ENCODE measurements at places on chromosomes 1 and 21.

- DNase-seq = no peak
Observed at GRCh38 chr21:42047821-42048613, 23.1 kb upstream of the UMODL1 start.

GRCh38 chr1:3019516-3020051 lies 1.7 kb upstream of the ACTRT2 start:
- no peak for DNase-seq

DNA sequence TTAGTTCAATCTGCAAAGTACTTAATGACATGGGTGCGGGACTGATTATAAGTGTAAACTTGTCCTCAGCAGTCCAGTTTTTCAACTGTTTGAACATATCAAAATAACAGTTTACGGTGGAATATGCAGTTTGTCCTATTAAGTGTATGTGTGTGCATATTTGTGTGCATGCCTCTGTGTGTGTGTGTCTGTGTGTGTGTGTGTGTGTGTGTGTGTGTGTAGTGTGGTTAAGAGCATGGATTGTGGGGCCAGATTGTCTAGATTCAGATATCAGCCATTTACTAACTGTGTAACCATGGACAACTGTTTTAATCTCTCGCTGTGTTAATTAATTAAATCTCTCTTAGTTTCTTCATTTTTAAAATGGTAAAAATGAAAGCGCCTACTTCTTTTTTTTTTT lies 39.0 kb downstream of the NEXN start:
- no peak for DNase-seq

GRCh38 chr1:17145648-17146047 lies 26.4 kb upstream of the PADI2 start:
- no peak for DNase-seq

DNA sequence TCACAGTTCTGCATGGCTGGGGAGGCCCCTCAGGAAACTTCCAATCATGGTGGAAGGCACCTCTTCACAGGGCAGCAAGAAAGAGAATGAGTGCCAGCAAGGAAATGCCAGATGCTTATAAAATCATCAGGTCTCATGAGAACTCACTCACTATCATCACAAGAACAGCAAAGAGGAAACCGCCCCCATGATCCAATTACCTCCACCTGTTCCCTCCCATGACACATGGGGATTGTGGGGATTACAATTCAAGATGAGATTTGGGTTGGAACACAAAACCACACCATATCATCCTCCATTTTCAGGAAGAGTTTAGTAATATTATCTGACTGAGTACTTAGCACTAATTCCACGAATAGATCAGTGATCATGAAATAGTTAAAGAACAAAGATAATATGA lies 244.2 kb downstream of the LMO4 start:
- DNase-seq = no peak

DNA sequence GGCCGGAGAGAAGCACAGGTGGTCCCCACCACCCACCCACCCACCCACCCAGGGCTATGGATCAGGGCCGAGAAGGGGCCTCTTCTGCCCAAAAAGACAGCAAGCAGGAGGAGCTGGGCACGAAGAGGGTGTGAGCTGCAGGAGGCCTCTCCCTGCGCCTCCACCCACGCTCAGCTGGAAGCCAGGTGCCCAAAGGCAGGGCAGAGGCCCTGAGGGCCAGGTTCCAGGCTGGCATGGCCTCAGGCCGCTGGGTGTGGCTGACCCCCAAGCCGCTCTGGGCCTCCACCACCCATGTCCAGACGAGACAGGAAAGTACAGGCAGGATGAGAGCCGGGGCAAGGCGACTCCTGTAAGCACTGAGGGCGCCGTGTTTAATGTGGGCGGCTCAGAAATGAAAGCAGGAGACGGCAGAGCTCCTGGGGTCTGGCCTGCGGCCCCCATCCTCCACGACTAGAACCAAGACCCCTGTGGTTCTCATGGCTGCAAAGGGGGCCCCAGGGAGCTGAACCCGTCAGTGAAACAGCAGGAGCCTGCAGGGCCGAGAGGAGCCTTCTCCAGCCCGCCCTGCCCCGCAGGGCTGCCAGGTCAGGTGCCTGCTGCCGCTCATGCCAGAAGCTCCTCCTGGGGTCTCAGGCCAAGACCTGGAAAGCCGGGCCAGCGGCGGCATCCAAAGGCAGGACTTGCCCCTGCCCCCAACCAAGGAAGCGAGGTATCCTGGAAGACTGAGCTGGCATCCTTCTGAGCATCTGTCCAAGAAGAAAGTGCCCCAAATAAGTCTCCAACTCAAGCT lies 56.0 kb downstream of the MEGF6 start:
- DNase-seq = no peak

GRCh38 chr1:2314273-2314802 lies 77.0 kb downstream of the MORN1 start:
- DNase-seq = no peak

DNA sequence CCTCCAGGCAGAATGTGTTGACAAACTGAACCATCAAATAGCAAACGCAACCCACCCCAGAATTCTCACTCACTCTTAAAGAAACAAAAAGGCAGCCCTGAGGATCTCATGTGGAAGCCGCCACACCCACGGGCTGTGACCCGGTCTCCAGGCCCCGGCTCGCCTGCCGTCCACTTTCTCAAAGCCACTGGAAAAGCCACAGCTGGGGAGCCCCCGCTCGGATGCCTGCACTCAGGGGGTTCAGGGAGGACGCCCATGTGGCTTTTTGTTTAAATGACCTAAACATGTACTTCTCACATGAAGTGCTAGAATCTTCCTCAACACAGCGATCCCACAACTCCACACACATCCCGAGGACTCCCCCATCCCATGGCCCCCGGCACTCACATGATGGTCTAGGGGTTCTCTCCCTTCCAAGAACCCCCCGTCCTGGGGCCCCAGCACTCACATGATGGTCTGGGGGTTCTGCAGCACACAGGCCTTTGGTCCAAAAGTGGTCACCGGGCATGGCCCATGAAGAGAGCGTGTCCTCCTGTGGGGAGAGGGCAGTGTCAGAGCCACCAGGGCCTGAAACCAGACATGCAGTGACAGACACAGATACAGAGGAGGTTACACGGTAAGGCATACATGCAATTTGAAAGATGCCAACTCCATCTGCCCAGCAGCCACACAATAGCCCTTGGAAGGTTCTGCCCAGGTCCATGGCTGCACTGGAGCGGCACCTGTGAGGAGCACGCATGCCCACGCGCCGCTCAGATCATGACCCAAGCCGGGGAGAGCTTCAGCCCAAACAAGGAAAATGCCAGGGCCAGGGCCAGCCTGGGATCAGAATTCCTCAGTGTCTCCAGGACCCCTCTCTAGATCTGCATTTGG lies 16.5 kb downstream of the NADK start:
- DNase-seq = no peak

DNA sequence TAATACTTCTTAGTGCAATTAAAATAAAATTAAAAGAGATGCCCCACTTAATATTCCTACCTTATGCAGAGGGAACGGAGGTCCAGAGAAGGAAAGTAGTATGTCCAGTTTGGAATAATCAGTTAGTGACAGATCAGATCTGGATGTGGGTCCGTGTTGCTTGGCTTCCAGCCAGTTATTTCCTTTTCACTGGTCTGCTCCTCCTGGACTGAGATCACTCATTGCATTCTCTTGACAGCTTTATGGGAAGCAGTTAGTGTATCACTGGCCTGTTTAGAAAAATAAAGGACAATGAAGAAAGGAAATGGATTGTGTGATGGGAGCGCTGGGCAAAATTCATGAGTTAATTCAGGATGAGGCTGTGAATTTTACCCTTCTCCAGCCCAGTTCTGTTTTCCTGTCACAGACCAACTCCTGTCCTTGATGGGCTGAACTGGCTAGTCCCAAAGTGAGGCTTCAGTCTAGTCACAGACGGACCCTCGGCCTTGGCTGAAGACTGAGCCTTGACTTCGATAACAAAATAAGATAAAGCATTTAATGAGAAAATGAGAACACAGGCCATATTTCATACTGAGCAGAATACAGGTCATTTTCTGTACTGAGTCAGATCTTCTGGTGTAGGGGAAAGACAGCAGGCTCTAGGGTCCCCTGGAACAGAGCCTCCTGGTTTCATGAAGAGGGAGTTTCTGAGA lies 85.2 kb upstream of the TRABD2B start:
- DNase-seq = no peak

- no peak for DNase-seq
Observed at GRCh38 chr1:3978990-3979325, 78.9 kb upstream of the C1orf174 start.

GRCh38 chr1:224582041-224582440 lies 34.1 kb upstream of the CNIH3 start:
- DNase-seq = no peak

GRCh38 chr1:68206848-68207689 lies 25.3 kb downstream of the WLS start:
- DNase-seq = no peak

DNA sequence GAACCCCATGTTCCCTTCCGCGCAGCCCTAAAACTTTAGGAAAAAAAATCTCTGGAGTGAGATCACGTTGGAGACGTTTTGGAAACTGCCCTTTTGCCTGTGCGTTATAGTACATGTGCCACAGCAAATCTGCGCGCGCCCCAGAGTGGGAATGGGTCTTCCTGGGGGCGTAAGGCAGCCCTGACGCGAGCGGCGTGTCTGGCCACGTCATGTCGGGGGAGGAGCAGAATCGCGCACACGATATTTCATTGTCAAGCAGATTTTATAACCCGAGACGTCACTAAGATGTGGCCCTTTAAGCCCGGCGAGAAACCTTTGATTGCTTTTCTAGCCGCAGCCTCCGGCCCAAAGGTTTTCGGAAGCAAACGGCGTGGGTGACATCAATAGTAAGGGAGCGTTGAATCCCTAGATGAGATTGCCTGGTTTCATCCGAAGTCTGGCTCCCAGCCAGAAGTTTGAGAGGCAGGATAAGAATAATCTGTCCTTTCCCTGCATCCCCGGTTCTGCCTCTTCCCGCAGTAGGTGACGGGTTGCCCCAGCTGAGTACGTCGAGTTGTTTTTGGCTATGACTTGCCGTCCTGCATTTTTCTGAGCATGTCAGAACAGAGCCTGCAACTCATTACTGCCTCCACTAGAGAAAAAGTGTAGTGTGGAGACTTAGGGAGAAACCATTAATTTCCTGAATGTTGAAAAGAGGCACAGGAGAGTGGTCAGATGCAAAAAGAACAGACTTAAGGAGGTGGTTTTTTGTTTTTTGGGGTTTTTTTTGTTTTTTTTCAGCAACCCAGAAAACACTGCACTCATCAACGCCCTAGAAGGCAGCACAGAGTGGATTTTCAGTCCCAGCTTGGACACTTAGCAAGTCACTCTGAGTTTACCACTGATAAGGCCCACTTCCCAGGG lies 817 bp upstream of the PMVK start:
- peak; percentile 68 for DNase-seq

- DNase-seq = no peak
Observed at GRCh38 chr1:156586323-156586722, 5.3 kb upstream of the NAXE start.

DNA sequence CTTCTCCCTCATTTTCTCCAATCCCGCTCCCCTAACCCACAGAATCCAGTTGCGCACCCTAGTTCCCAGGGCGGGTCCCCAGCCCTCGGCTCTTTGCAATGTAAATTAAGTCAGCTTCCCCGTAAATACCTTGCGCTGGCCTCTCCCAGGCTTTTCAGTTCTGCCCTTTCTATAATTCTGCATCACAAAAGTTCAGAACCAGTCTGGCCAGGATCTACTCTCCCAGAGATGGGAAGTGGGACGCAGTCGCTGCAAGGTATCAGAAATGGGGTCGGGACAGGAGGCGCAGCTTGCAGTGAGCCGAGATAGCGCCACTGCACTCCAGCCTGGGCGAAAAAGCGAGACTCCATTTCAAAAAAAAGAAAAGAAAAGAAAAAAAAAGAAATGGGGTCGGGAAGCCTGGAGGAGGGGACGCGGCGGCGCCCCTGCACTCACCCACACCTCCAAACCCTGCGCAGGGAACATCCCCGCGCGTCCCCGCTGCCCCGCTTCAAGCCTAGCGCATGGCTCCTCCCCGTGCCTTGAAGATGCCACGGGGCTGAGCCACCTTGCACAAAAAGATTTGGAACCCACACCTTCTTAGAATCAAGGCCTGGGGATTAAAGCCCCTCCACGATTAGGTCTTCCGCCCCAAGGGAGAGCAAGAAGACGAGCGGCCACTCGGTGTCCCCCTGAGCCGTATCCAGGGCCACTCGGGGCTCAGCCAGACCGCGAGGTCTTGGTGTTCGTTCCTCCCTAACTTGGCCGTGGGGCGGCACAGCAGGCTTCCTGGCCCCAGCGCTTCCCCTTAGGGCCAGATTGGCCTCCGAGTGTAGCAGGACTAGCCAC lies 27.2 kb upstream of the ITLN2 start:
- DNase-seq = no peak

- no peak for DNase-seq
Observed at GRCh38 chr1:108129999-108130398, 70.1 kb downstream of the SLC25A24 start.

GRCh38 chr1:62688687-62689085 lies 500 bp upstream of the DOCK7 start:
- no peak for DNase-seq

DNA sequence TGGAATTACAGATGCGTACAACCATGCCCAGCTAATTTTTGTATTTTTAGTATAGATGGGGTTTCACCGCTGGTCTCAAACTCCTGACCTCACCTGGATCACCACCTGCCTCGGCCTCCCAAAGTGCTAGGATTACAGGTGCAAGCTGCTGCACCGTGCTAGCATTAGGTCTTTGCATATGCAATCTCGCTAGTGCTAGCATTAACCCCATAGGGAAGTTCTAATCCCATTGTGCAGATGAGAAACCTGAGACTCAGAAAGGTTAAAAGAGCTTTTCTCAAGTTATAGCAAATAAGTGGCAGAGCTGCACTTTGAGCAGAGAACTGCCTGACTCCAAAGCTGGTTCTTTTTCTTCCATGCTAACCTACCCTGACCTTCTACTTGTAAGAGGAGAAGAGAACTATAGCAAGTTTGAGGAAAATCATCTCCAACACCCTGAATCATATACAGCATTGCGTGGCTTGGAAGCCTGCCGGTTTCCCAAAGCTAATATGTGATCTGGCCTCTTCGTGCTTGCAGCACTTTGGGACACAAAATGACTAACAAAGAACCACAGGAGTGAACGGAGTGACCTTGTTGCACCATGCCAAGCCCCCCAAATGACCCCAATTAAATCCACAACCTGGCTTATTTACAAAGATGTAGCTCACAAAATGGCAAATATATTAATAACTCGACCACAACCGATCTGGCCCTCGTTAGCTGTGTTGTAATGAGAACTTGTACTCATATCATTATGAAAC lies 185.1 kb downstream of the TM2D1 start:
- DNase-seq = no peak
